ENCODE measurements at places on chromosomes 2 and 18.
A peak's percentile ranks its signal among the peaks of the same experiment; 100 is the strongest.

- DNase-seq, result no peak
These were observed 83.0 kb downstream of the CMPK2 start for GRCh38 chr2:6782517-6783237.

- no peak for DNase-seq
These were observed 192.7 kb downstream of the SEPTIN10 start for GRCh38 chr2:109421101-109421500.

DNA sequence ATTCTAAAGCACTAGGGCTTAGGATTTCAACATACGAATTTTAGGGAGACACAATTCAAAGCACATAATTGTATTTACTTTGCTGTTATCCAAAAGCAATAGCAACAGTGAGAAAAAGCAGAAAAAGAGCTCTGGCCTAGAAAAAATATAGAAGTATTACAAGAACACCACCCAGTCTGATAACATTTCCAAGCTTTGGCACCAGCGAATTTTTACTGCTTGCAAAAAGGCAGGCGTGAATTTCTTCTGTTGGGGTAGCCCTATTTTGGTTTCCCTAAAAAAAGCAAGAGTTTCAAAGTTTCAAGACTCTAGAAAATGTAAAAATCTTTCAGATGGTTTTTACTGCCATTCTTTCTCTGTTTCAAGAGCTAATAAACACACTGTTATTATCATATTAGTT is 292.7 kb downstream of the DPP10 start:
- no peak for DNase-seq

DNA sequence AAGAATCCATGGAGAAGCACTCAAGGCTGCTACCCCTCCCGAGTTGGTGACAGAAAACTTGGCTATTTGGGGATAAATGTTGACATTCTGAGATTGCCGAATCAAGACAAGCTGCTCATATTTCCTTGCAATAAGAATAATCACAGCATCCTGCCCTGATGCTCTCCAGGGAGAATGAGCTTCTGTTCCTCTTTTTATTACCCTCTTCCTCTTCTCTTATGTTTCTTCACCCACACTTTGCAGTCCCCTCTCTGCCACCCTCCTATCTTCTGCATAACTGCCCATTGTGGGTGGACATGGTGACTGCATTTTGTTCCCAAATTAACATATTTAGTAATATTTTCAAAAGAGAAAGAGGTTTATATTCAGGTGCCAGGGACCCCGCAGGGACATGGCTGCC is 11.9 kb upstream of the MSGN1 start:
- no peak for DNase-seq

DNA sequence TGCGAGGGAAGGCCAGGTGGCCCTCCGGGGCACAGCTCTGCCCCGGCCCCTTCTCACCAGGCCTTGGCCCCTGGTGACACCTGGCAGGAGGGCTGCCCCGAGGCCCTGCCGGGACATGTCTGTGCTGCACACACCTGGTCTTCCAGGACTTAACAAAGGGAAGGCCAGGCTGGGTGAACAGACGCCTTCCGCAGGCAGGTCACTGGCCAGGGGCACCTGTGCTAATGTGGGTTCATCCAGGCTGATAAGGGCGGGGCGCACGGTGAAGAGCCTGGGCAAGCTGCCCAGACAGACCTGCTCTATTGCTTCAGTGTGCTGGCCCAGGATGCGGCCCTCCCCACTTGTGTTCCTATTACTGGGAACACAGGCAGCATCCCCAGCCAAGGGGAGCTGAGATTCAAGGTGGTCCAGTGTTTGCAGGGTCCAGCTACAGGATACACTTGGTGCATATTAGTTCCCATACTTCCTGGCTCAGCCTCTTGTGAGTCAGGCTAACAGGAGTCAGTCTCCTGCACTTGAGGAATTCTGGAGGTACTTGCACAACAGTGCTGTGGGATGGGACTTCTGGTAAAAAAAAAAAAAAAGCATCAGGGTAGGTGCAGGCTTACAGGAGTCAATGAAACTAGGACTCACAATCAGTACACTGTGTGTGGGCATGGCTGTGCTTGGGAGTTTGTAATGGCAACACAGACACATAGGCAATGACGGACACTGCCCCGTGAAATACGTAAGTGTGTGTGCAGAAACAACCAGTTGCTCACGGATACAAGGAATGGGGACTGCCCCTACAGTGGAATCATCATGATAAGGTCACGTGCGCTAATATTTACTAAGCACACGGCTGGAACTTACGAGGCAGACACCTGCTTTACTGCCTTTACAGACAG is 261.4 kb downstream of the TWIST2 start:
- DNase-seq, result peak; percentile 14

DNA sequence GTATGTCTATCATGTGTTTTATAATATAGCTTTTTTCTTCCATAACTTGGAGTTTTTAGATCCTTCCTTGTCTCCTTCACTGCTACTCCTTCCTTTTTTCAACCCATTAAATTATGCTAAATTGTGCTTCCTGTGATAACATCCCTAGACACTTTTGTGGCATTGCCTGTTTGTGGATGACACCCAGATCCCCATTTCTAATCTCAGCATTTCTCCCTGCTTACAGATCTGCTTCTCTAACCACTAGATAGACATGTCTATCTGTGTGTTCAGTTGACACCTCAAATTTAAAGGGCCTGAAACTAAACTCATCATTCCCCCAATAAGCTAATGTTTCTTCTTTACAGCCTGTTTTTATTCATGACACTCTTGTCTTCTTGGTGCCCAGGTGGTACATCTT is 244.8 kb downstream of the BABAM2 start:
- no peak for DNase-seq

DNA sequence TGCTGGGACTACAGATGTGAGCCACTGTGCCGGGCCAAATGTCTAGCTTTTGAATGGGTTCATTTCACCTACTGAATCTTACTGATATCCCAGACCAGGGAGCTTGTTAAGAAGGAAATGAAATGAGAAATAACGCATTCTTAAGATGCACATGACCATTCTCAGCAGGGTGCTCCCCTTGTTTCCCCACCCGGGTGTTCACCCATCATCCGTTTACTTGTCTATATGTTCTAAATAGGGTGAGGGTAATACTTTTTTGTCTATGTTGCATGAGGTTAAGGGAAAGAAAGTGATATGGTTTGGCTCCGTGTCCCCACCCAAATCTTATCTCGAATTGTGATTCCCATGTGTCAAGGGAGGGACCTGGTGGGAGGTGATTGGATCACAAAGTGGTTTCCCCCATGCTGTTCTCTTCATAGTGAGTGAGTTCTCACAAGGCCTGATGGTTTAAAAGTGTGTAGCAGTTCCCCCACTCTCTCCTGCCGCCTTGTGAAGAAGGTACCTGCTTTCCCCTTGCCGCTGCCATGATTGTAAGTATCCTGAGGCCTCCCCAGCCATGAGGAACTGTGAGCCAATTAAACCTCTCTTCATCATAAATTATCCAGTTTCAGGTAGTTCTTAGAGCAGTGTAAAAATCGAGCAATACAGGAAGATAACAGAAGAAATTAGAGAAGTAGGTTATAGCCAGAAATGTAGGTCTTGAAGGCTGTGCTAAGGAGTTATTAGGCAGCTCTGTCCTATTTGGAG is 129.1 kb downstream of the DDX1 start:
- DNase-seq, result no peak

GRCh38 chr18:28284132-28284531 is 107.2 kb upstream of the CDH2 start:
- no peak for DNase-seq

GRCh38 chr2:15923597-15923996 is 16.8 kb upstream of the MYCN start:
- DNase-seq, result no peak

- no peak for DNase-seq
These were observed 26.5 kb upstream of the IGFBP2 start for GRCh38 chr2:216606551-216607276.

- no peak for DNase-seq
These were observed 79.7 kb upstream of the ACAA2 start for GRCh38 chr18:49893036-49893435.

DNA sequence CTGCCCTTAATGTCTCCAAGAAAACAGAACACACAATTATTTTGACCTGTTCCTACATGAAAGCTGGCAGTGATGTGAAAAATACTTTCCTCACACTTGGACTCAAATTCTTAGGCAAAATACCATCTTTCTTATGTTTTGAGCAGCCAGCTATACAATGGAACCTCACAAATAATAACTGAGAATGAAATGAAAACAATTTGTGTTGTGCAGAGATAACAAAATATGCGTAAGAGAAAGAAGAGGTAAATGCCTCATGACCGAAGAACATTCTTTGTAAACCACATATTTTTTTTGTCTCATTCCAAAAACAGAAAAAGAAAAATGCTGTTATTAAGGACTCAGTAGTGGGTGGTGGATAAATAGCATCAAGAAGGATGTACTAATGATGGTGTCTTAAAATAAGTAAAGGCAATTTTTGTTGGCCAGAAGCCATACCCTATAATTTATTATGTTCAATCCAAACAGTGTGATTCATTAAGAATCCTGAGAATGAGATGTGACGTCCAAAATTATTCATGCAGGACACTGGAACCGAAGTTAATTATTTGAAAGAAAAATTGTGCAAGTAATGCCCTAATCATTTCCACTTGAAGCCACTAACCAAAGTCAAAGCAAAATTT is 193.0 kb upstream of the NETO1 start:
- no peak for DNase-seq
